ENCODE measurements at places on chromosomes 11 and 22. TPM values are rescaled to one million over a fixed set of nuclear protein-coding genes. Genes with fewer than 3 reads are reported as not detected.
A peak's percentile ranks its signal among the peaks of the same experiment; 100 is the strongest.

The ME3 gene
- 12.4 TPM for total RNA-seq

The KRTAP5-2 gene
- total RNA-seq: not detected

The RASSF10 gene
- total RNA-seq: not detected

The APOBEC3A gene
- total RNA-seq: not detected

The SF3A1 gene
- total RNA-seq: 157 TPM

The PAX6 gene
- total RNA-seq: 30.7 TPM

The P2RX3 gene
- 496 TPM for total RNA-seq

- no peak for DNase-seq
- no peak overlapping the region for H3K27ac ChIP-seq
- no peak overlapping the region for H3K4me3 ChIP-seq
Measured at GRCh38 chr11:10326012-10326964, 21.4 kb downstream of the ADM start.

GRCh38 chr11:32305460-32305859 is 129.9 kb downstream of the WT1 start:
- H3K27ac ChIP-seq: peak overlapping the region; percentile 11
- no peak overlapping the region for H3K4me3 ChIP-seq
- H3K27me3 ChIP-seq: no peaks in the 10 kb centered on the region
- peaks cover 28% of the 10 kb centered on the region for H3K4me1 ChIP-seq
- no peaks in the 10 kb centered on the region for H3K36me3 ChIP-seq

- H3K27ac ChIP-seq: no peak overlapping the region
- no peak for DNase-seq
- no peaks in the 10 kb centered on the region for H3K27me3 ChIP-seq
- no peaks in the 10 kb centered on the region for H3K36me3 ChIP-seq
Measured at GRCh38 chr11:20261526-20261925, 101.3 kb upstream of the DBX1 start.

DNA sequence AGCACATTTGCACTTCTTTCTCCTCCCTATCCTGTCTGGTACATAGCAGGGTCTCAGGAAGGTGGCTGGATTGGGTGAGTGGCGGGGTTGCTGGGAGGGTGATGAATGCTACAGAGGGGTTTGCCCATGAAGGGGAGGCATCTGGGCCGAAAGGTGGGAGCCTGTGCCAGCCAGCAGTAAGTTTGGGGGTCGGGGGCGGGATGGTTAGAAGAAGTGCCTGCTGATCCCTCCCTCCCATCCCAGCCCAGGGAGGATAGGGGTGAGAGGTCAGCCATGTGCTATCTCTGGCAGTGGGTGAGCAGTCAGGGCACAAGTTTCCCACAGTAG is 2.8 kb downstream of the CD82 start:
- H3K27me3 ChIP-seq: peaks cover 5% of the 10 kb centered on the region
- H3K27ac ChIP-seq: no peak overlapping the region
- H3K4me3 ChIP-seq: no peak overlapping the region
- H3K4me1 ChIP-seq: peaks cover 13% of the 10 kb centered on the region
- peaks cover 4% of the 10 kb centered on the region for H3K36me3 ChIP-seq

GRCh38 chr22:18063306-18063705 is 14.5 kb upstream of the PEX26 start:
- H3K4me1 ChIP-seq: peaks cover 2% of the 10 kb centered on the region
- no peak overlapping the region for H3K4me3 ChIP-seq
- DNase-seq: no peak

DNA sequence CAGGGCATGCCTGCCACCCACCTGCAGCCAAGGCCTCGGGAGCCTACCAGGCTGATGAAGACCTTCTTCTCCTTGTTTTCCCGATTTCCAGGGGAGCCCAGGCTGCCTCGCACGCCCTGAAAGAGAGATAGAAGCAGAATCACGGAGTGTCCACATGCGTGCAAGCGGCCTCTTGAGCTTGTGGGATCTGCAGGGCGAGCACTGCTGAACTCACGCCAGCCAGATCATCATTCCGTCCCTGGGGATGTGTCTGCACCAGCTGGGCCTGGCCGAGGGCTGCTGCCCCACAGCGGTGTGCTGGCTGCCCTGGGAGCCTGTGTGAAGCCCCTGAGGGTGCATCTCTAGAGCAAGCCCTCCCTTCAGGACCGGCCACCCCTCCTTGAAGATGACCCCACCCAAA is 17.9 kb downstream of the USH1C start:
- peaks cover 4% of the 10 kb centered on the region for H3K4me1 ChIP-seq
- no peak overlapping the region for H3K27ac ChIP-seq
- H3K27me3 ChIP-seq: peaks cover 4% of the 10 kb centered on the region
- peak; percentile 59 for DNase-seq
- no peak overlapping the region for H3K4me3 ChIP-seq

GRCh38 chr11:71462726-71463125 is 9.7 kb downstream of the NADSYN1 start:
- H3K4me1 ChIP-seq: peaks cover 3% of the 10 kb centered on the region
- H3K36me3 ChIP-seq: peaks cover 25% of the 10 kb centered on the region
- H3K27me3 ChIP-seq: peaks cover 5% of the 10 kb centered on the region
- H3K27ac ChIP-seq: no peak overlapping the region
- no peak overlapping the region for H3K4me3 ChIP-seq

GRCh38 chr11:57314221-57314973 is 10.4 kb downstream of the TNKS1BP1 start:
- H3K36me3 ChIP-seq: peaks cover 13% of the 10 kb centered on the region
- H3K4me1 ChIP-seq: peaks cover 31% of the 10 kb centered on the region
- peaks cover 14% of the 10 kb centered on the region for H3K27me3 ChIP-seq
- peak overlapping the region; percentile 16 for H3K4me3 ChIP-seq
- peak overlapping the region; percentile 66 for H3K27ac ChIP-seq

GRCh38 chr11:110509472-110509871 is 79.7 kb downstream of the FDX1 start:
- H3K36me3 ChIP-seq: no peaks in the 10 kb centered on the region
- no peak for DNase-seq
- H3K4me3 ChIP-seq: no peak overlapping the region
- peaks cover 6% of the 10 kb centered on the region for H3K27me3 ChIP-seq
- peaks cover 8% of the 10 kb centered on the region for H3K4me1 ChIP-seq

- no peak overlapping the region for H3K27ac ChIP-seq
- no peak overlapping the region for H3K4me3 ChIP-seq
- H3K27me3 ChIP-seq: peaks cover 6% of the 10 kb centered on the region
- H3K4me1 ChIP-seq: peaks cover 13% of the 10 kb centered on the region
- DNase-seq: no peak
Measured at GRCh38 chr11:12237381-12237784, 127.0 kb downstream of the MICAL2 start.

GRCh38 chr22:47587861-47588577 is 825.6 kb downstream of the TBC1D22A start:
- no peak overlapping the region for H3K4me3 ChIP-seq
- no peak for DNase-seq
- peaks cover 9% of the 10 kb centered on the region for H3K36me3 ChIP-seq
- no peaks in the 10 kb centered on the region for H3K4me1 ChIP-seq
- no peak overlapping the region for H3K27ac ChIP-seq
- peaks cover 8% of the 10 kb centered on the region for H3K27me3 ChIP-seq

DNA sequence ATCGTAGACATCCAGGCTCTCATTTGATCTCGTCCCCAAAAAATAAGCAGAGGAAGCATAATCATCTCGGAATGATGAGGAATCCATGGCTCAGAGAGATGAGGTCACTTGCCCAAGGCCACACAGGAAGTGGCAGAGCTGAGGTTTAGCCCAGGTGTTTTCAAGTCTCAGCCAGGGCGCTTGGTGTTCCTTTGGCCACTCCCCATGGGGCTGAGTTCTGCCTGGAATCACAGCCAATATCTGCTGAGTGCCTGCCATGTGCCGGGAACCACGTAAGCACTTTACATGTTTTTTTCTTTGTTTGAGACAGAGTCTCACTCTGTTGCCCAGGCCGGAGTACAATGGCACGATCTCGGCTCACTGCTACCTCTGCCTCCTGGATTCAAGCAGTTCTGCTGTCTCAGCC is 29.5 kb upstream of the MYH9 start:
- no peaks in the 10 kb centered on the region for H3K27me3 ChIP-seq
- no peak for DNase-seq
- no peak overlapping the region for H3K27ac ChIP-seq

DNA sequence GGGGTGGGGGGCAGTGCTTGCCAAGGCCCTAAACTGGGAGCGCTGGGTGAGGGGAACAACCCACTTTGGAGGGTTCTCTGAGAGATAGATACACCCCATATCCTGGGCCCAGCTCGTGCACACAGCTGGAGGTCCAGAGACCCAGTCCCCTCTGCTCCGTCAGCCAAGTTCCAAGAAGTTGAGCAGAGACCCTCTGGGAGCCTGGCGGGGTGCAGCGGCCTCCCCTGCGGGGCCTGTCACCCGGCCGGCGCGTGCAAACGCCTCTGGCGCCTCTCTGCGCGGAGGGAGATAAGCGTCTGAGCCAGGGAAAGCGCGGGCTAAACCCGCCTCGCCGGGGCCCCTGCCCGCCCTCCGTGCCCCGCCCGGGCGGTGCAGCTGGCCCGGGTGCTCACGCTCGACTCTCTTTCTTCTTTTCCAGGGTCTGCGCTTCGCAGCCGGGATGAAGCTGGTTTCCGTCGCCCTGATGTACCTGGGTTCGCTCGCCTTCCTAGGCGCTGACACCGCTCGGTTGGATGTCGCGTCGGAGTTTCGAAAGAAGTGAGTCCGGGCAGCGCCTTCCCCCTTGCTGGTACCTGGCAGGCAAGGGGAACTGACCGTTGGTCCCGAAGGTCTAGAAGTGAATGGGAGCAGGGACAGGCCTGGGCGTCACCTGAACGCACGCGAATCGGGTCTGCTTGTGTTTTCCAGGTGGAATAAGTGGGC is 540 bp downstream of the ADM start:
- peak overlapping the region; percentile 81 for H3K4me3 ChIP-seq
- DNase-seq: no peak
- peaks cover 7% of the 10 kb centered on the region for H3K4me1 ChIP-seq
- peaks cover 20% of the 10 kb centered on the region for H3K27me3 ChIP-seq
- H3K36me3 ChIP-seq: no peaks in the 10 kb centered on the region

- H3K27me3 ChIP-seq: peaks cover 2% of the 10 kb centered on the region
- no peaks in the 10 kb centered on the region for H3K4me1 ChIP-seq
- H3K27ac ChIP-seq: no peak within 1 kb of the TSS
- H3K36me3 ChIP-seq: no peaks in the 10 kb centered on the region
- no peak within 1 kb of the TSS for H3K4me3 ChIP-seq
Measured at GRCh38 chr11:16356057-16356760, at the start of gene SOX6. TSS of gene SOX6 (minus strand) at chr11:16356546. CDS start at chr11:16341248, 15,298 bp downstream.

DNA sequence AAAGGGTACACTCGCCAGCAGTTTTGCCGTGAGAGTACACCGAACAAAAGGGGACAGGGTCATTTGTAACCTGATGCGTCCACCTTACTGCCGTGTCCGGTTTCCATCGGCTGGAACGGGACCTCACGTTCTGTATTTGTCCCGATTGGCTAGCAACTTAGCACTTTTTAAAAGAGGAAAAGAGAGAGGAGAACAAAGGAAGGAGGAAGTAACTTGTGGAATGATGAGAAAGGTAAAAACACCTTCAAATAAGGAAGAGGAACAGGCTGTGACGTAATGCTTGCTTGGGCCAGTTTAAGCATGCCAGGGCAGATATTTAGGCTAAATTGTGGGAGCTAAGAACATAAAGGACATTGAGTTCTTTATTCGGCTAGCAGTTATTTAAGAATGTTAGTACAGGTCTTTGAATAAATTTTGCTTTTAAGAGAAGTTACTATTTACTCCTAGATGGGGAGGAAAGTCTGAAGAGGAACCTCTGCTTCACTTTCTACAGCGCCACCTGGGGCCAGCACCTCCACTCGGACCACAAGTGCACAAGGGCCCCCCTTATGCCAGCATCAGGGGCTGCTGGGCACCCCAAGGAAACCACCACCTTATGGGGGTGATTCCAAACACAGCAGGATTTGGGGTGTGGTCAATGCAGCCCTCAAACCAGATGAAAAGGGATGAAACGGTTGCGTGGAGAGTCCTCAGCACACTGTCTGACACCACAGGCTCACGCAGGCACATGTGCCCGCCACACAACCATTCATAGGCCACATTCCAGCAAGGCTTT is 5.8 kb downstream of the ARSA start:
- H3K27ac ChIP-seq: no peak overlapping the region
- DNase-seq: no peak
- H3K36me3 ChIP-seq: no peaks in the 10 kb centered on the region
- H3K4me1 ChIP-seq: no peaks in the 10 kb centered on the region
- peaks cover 11% of the 10 kb centered on the region for H3K27me3 ChIP-seq
- H3K4me3 ChIP-seq: peak overlapping the region; percentile 40

DNA sequence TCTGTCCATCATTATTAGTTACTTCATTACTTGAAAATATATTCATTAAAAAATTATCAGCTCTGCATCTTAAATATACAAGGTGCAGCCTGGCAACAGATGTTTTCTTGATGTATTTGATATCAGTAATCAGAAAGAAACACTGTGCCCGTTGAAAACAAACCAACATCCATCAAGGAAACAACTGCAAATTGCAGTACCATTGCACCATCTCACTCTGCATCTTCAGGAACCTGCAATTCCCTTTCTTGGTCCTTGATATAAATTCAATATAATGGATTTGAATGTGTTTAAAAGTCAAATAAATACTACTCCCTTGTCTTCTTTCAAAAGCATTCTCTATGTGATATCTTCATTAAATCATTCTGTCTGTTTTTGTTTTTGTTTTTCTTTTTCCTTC is 1131.2 kb downstream of the FAM181B start:
- no peak overlapping the region for H3K4me3 ChIP-seq
- no peaks in the 10 kb centered on the region for H3K27me3 ChIP-seq
- no peaks in the 10 kb centered on the region for H3K36me3 ChIP-seq
- H3K4me1 ChIP-seq: no peaks in the 10 kb centered on the region
- no peak for DNase-seq
- H3K27ac ChIP-seq: no peak overlapping the region

DNA sequence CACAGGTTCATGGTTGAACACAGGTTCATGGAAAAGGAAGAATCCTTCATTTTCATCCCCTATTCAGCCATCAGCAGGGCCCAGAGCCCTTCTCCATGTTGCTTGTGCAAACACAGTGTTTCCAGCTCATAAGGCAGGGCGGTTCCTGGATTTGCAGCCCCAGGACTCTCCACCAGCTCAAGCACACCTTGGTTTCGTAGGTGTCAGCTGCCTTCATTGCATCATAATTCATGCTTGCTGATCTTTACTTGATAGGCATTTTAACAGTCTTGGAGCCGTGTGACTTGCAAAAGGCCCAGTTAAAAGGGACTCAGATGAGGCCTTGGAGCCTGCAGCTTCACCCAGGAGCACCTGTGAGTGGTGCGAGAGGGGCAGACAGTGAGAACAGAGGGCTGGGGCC is 318.1 kb upstream of the B3GAT1 start:
- peaks cover 42% of the 10 kb centered on the region for H3K4me1 ChIP-seq
- peaks cover 10% of the 10 kb centered on the region for H3K27me3 ChIP-seq
- H3K27ac ChIP-seq: no peak overlapping the region
- no peak for DNase-seq

DNA sequence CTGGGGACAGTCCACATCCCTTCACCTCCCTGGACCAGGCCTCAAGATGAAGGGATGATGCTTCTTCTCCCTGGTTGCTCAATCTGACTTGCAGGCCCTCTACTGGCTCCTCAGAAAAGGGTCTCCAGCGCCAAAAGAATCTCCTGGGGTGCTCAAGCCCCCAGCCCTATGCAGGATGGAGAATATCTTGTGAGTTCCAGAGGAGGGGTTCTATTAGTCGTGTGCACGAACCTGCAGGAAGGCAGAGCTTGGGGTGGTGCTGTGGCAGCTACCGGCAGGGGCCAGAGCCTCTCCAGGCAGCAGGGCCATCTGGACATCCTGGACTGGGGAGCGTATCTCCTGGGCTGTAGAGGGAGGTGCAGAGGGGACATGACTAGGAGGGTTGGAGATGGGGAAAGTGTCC is 1339.5 kb downstream of the BRD1 start:
- DNase-seq: no peak
- no peak overlapping the region for H3K4me3 ChIP-seq
- peaks cover 6% of the 10 kb centered on the region for H3K4me1 ChIP-seq

- peaks cover 37% of the 10 kb centered on the region for H3K4me1 ChIP-seq
- H3K36me3 ChIP-seq: no peaks in the 10 kb centered on the region
- no peak for DNase-seq
- no peak overlapping the region for H3K4me3 ChIP-seq
Measured at GRCh38 chr11:76613901-76614300, 56.6 kb downstream of the LRRC32 start.

- H3K36me3 ChIP-seq: no peaks in the 10 kb centered on the region
- peak overlapping the region; percentile 65 for H3K4me3 ChIP-seq
- H3K4me1 ChIP-seq: peaks cover 14% of the 10 kb centered on the region
Measured at GRCh38 chr11:790721-791564, 1.1 kb upstream of the CEND1 start.
